Central memory CD8-positive, alpha-beta T cell (primary cell): ENCODE measurements at places on chromosomes 7 and 10.

DNA sequence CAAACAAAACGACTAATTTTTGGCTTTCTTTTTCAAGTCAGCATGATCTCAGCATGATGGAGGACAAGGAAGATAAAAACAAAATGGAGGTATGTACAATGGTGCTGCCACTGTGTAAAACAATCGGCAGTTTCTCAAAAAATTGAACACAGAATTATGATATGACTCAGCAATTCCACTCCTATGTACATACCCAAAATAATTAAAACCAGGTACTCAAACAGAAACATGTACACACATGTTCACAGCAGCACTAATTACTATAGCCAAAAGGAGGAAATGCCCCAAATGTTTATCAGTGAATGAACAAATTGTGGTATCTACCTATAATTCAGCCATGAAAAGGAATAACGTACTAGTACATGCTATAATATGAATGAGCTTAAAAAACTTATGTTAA lies 29.9 kb downstream of the SNX13 start:
- no peak overlapping the region for H3K4me3 ChIP-seq
- no peaks in the 10 kb centered on the region for H3K27me3 ChIP-seq
- peaks cover 7% of the 10 kb centered on the region for H3K36me3 ChIP-seq
- H3K4me1 ChIP-seq, result peaks cover 37% of the 10 kb centered on the region

- H3K4me3 ChIP-seq, result no peak overlapping the region
- no peaks in the 10 kb centered on the region for H3K27me3 ChIP-seq
- no peaks in the 10 kb centered on the region for H3K36me3 ChIP-seq
- no peaks in the 10 kb centered on the region for H3K4me1 ChIP-seq
- no peak for DNase-seq
- no peak overlapping the region for H3K27ac ChIP-seq
These were observed 98.8 kb downstream of the ELFN1 start for GRCh38 chr7:1768832-1769231.

- peaks cover 87% of the 10 kb centered on the region for H3K27me3 ChIP-seq
- no peak for DNase-seq
- H3K4me3 ChIP-seq, result no peak overlapping the region
- H3K27ac ChIP-seq, result no peak overlapping the region
These were observed 4.6 kb downstream of the HMX3 start for GRCh38 chr10:123140164-123140982.

GRCh38 chr10:78433076-78433595 lies 399.5 kb downstream of the RPS24 start:
- no peaks in the 10 kb centered on the region for H3K36me3 ChIP-seq
- H3K4me1 ChIP-seq, result no peaks in the 10 kb centered on the region
- no peak overlapping the region for H3K27ac ChIP-seq
- no peak for DNase-seq
- no peak overlapping the region for H3K4me3 ChIP-seq
- peaks cover 81% of the 10 kb centered on the region for H3K27me3 ChIP-seq

GRCh38 chr10:33337326-33337957 lies 3.0 kb upstream of the NRP1 start:
- H3K36me3 ChIP-seq, result no peaks in the 10 kb centered on the region
- no peak for DNase-seq
- H3K27me3 ChIP-seq, result peaks cover 67% of the 10 kb centered on the region
- no peak overlapping the region for H3K27ac ChIP-seq

DNA sequence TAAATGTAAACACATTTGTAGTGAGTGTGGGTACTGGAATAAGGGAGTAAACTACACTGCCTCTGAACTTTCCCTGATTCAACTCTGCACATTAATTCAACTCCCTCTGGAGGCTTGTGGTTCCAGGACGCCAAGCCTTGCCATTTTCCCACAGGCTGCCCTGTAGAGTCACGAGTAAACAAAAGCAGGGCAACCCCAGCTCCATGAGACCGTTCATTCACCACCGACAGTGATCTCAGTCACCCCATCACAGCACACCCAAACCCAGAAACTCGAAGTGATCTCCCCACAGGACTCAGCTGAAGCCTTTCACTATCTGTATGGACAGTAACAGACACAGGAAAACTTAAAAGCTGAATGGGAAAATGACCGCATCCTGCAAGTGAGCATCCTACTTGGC lies 218.8 kb upstream of the FRMD4A start:
- DNase-seq, result no peak
- H3K4me1 ChIP-seq, result peaks cover 87% of the 10 kb centered on the region
- no peak overlapping the region for H3K4me3 ChIP-seq
- H3K36me3 ChIP-seq, result peaks cover 34% of the 10 kb centered on the region

DNA sequence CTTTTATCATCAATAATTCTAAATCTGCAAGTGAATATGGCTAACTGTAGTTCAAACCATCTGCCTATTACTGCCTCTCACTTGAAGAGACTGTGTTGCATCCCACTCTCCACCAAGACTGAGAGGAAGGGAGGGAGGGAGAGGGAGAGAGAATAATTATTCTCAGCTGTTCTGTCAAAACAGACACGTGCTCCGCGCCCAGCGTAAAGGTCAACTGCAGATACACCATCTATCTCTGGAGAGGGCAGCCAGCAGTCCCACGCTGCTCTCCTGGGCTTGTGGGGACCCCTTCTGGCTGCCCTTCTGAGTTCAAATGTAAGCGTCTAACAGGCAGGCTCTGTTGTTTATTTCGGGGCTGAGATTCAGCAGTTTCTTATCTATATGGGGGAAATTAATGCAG lies 625.5 kb upstream of the GALNT17 start:
- no peak for DNase-seq
- H3K4me1 ChIP-seq, result no peaks in the 10 kb centered on the region
- H3K27me3 ChIP-seq, result no peaks in the 10 kb centered on the region

DNA sequence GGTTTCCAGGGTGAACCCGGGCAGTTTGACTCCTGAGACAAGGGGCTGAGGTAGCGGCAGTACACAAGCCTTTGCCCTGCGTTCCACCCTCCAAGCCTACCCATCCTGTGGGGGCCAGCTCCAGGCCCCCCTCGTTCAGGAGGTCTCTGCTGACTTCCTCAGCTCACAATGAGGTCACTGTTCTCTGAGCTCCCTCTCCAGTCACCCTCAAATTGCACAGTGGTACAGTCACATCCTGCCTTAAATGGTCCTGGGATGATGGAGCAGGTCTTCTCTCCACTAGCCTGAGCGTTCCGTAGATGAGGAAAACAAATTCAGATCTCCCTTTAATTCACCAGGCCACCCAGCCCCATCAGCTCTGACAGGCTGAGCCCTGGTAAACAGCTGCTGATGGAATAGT lies 90.2 kb downstream of the SH3PXD2A start:
- H3K27me3 ChIP-seq, result no peaks in the 10 kb centered on the region
- H3K4me1 ChIP-seq, result peaks cover 56% of the 10 kb centered on the region

- no peaks in the 10 kb centered on the region for H3K4me1 ChIP-seq
- no peaks in the 10 kb centered on the region for H3K36me3 ChIP-seq
- no peak for DNase-seq
- H3K27ac ChIP-seq, result no peak overlapping the region
- H3K4me3 ChIP-seq, result no peak overlapping the region
- H3K27me3 ChIP-seq, result no peaks in the 10 kb centered on the region
These were observed 112.6 kb downstream of the EEPD1 start for GRCh38 chr7:36265680-36266079.

DNA sequence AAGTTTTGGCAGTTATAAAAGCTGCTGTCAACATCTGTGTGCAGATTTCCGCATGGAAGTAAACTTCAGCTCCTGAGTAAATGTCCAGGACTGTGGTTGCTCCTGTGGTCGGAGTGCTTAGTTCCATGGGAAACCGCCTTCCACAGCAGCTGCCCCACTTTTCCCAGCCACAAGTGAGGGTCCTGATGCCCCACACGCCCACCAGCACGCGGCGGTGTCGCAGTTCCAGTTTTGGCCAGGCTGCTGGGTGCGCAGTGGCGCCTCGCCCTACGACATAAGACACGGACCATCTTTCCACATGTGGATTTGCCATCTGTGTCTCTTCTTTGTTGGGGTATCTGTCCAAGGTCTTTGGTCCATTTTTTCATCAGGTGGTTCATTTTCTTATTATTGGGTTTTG lies 167.1 kb downstream of the DIP2C start:
- DNase-seq, result no peak
- H3K27ac ChIP-seq, result no peak overlapping the region
- peaks cover 80% of the 10 kb centered on the region for H3K27me3 ChIP-seq
- H3K36me3 ChIP-seq, result peaks cover 2% of the 10 kb centered on the region
- no peak overlapping the region for H3K4me3 ChIP-seq
- H3K4me1 ChIP-seq, result no peaks in the 10 kb centered on the region

DNA sequence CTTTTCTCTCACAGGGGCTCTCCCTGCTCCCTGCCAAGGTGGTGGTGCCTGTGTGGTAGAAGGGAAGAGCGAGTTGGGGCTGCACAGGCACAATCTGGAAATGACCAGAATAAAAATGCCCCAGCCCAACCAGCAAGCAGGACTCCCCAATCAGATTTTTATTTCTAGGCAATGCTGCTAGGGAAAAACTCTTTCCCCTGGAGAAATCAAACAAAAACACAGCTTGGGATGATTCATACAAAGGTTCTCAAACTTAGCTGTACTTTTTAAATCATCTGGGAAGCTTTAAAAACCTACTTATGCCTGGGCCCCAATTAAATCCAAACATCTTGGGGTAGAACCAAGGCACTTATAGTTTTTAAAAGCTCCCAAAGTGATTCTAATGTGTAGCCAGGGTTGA lies 243.2 kb downstream of the HTR7 start:
- H3K27me3 ChIP-seq, result no peaks in the 10 kb centered on the region
- no peak for DNase-seq
- peaks cover 2% of the 10 kb centered on the region for H3K36me3 ChIP-seq
- no peaks in the 10 kb centered on the region for H3K4me1 ChIP-seq
- no peak overlapping the region for H3K4me3 ChIP-seq

DNA sequence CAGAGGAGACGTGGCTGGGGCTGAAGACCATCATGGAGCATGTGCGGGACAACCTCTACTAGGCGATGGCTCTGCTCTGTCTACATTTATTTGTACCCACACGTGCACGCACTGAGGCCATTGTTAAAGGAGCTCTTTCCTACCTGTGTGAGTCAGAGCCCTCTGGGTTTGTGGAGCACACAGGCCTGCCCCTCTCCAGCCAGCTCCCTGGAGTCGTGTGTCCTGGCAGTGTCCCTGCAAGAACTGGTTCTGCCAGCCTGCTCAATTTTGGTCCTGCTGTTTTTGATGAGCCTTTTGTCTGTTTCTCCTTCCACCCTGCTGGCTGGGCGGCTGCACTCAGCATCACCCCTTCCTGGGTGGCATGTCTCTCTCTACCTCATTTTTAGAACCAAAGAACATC lies 22.0 kb upstream of the CPA5 start:
- H3K27me3 ChIP-seq, result peaks cover 20% of the 10 kb centered on the region
- DNase-seq, result no peak
- H3K36me3 ChIP-seq, result peaks cover 2% of the 10 kb centered on the region
- H3K4me3 ChIP-seq, result no peak overlapping the region
- H3K27ac ChIP-seq, result no peak overlapping the region
- no peaks in the 10 kb centered on the region for H3K4me1 ChIP-seq

DNA sequence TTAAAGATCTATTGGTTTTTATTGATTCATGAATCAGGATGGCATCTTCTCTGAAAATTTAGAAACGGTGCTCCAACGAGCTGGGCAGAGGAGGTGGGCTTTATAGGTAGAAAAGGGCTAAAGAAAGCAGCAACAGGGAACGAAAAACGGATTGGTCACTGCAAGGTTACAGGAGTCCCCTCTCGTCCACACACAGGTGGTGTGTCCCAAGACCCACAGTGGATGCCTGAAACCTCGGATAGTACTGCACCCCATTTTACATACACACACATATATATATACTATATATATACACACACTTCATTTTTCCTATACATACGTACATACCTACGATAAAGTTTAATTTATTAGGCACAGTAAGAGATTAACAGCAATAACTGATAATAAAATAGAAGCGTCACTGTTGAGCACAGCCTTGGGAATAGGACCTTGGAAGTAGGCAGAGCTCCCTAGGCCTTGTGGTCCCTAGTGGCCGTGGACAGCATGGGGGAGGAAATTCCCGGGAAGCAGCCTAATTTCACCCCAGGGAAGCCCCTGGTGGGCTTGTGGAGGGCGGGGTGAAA lies 737 bp upstream of the NUB1 start:
- peaks cover 22% of the 10 kb centered on the region for H3K4me1 ChIP-seq
- peak overlapping the region; percentile 83 for H3K4me3 ChIP-seq
- H3K27ac ChIP-seq, result peak overlapping the region; percentile 75

DNA sequence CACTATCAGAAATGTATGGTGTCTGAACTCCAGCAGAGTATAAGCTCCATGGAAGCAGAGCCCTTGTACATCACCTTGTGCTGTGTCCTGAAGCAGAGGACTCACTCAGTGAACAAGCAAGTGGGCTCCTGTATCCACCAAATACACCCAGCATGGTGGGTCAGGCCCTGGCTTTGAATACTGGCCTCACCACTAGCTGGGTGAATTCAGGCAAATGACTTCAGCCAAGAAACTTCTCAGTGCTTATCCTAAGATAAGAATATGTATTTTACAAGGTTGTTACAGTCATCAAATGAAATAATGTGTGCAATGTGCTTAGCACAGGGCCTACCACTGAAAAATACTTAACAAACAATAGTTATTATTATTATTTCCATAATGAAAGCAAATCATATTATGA lies 62.6 kb downstream of the CALD1 start:
- no peak overlapping the region for H3K4me3 ChIP-seq

- peaks cover 13% of the 10 kb centered on the region for H3K4me1 ChIP-seq
- no peak overlapping the region for H3K27ac ChIP-seq
- no peaks in the 10 kb centered on the region for H3K36me3 ChIP-seq
- no peak for DNase-seq
These were observed 148.0 kb upstream of the NRP1 start for GRCh38 chr10:33482486-33482885.

DNA sequence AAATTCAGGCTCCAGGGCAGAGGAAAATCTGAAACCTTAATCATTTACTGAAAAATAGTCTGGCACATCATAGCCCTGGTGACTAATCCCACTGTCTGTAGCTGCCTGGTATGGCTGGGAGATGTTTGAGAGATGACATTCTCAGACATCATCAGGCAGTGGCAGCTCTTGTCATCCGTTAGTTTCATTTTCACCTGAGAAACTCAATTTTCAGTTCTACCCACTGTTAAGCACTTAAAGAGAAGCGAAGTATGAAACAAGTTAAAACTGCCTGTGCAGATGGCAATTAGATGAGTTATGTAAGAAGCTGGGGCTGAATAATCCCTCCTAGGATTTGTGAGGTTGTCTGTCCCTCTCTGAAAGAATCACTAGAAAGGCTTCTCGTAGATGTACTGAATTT lies 150.2 kb downstream of the NSUN6 start:
- H3K4me1 ChIP-seq, result no peaks in the 10 kb centered on the region
- H3K27me3 ChIP-seq, result peaks cover 24% of the 10 kb centered on the region
- no peak for DNase-seq
- H3K36me3 ChIP-seq, result no peaks in the 10 kb centered on the region
- peak overlapping the region; percentile 43 for H3K4me3 ChIP-seq

DNA sequence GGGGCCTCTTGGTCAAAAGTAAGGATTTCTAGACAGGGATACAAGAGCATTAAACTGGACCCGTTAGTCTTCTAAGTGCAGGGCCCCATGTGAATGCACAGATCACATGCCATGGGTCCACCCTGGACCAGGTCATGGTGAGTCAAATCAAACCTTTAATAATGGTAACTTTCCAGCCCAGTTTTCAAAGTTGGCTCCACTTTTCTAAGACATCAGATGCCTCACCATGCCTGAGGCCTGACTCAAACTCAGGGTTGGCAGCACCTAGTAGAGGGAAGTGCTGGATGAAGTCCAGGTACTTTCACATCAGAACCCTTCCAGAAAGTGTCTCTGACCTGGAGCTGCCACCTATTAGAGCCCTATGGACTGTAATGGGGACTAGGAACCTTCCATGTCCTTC lies 9.7 kb upstream of the SMIM30 start:
- no peaks in the 10 kb centered on the region for H3K27me3 ChIP-seq
- H3K36me3 ChIP-seq, result no peaks in the 10 kb centered on the region
- no peaks in the 10 kb centered on the region for H3K4me1 ChIP-seq
- no peak for DNase-seq
- H3K27ac ChIP-seq, result no peak overlapping the region
